ENCODE measurements at places on chromosomes 1 and 21. TPM values are rescaled to one million over a fixed set of nuclear protein-coding genes. Genes with fewer than 3 reads are reported as not detected.

DNA sequence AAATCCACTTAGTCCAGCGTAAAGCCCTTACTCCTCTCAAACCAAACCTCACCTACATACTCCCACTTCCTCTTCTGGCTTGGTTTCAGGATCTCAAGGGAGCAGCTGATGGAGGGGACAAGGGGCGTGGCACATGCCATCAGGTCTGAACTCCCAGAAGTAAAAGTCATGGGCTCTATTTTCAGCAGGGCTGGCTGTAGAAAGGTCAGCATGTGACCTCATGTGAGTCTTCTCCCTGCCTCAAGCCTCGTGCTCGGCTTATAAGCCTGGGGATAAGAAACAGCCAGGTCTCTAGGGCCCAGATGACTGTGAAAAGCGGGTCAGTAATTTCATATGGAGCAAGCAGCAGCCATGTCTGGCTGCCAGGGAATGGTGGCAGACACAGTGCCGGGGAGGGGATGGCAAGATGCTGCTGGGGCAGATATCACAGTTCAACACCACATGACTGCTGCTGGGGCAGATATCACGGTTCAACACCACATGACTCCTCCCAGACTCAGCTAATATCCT, 227.9 kb downstream of the KCNH1 start:
- DNase-seq = no peak

- DNase-seq = peak; percentile 55
Measured at GRCh38 chr1:150995896-150996295, 10.8 kb downstream of the MINDY1 start.

DNA sequence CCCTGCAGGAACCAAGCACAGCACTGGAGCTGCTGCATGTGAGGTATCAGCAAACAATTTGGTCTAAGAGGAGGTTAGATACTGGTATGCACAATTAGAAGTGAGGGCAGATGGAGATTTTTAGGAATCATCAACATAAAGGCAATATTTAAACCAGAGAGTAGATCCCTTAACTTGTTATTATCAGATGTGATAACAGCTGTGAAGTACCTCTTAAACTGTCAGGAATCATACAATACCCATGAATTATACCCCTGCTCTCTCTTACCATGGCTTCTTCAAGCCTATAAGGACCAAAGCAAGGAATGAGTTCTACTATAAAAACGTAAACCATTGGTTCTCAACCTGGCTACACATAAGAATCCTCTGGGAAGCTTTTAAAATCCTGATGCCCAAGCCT, 3.9 kb downstream of the BCAR3 start:
- no peak for DNase-seq

- DNase-seq = peak; percentile 38
Measured at GRCh38 chr21:18522181-18522972, 118.8 kb upstream of the TMPRSS15 start.

Gene WNT2B
- total RNA-seq = 4.7 TPM

Gene SYCP1
- not detected for total RNA-seq

Gene NR0B2
- not detected for total RNA-seq

Data from skin of body (tissue), 3 donors.